ENCODE measurements at places on chromosomes 6 and 20.

DNA sequence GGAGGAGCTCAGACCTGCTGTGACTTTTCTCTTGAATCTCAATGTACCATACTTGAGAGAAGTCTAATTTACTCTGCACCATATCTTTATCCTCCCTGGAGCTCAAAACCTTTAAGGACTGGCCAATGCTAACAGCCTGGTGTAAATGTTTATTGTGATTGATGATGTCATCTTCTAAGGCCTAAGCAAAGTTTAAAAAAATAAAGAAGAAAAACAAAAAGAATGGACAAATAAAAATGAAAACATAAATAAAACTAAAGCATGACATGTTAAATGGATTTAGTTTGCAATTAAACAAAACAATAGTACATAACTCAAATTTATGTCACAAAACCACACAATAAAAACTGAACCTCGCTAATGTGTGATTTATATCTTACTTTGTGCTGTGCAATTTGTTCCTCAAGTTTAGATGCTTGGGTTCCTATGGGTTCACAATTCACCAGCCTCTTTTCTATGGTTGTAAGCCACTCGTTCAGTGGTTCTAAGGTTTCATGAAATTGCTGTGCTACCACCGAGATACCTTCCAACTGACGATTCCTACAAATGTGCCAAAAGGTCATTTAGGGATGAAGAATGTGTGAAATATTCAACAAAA lies 113.0 kb downstream of the DST start:
- no peak for DNase-seq

GRCh38 chr20:21707999-21708737 lies 2.7 kb downstream of the PAX1 start:
- DNase-seq, result no peak

GRCh38 chr6:42370323-42370985 lies 81.3 kb downstream of the TRERF1 start:
- DNase-seq, result no peak

DNA sequence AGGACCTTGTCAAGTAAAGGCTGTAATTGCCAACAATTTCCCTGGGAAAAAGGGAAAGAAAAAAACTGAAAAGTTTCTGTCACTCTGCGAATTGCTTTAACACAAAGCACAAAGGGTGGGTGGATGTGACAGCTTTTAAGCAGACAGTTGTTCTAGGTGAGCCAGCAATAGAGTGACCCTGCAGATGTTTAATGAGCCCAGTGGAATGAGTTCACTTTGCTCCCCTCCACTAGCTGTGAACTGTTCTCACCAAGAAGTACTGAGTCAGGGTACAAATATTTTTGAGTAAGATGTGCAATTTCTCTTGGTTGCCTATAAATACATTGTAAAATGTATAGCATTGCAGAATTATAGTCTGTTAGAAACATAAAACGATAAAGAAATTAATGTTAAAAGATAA lies 26.2 kb upstream of the LRRC1 start:
- DNase-seq, result no peak

DNA sequence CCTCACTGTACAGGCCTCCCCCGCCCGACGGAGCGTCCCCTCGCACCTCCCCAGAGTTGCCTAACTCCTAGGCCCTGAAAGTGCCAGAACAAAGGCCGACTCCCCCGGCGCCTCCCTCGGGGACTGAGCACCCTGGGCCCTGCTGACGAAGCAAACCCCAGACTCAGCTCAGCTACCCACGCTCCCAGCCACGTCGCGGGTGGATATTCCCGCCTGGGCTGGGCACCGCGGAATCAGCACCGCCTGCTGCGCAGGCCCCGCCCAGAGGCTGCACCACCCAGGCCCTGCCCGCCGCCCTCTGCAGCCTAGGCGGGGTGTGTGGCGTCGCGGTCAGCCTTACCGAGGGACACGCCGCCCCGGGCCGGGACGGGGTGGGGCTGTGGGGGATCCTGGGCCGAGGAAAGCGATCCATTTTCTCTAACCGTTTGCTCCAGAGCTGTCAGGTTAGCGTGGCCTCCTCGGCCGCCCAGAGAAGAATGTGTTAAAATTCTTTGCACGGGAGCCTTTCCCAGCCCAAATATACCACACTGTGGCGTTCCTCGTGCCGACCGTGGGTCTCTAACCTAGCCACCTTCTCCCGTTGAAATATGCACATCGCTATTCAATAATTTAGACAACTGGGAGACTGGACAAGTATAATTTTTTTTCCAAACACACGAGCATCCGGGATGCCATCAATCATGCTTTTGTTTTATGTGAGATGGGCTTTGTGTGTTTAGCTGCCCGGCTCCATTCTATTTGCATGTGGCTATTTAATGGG lies 31.4 kb downstream of the TFAP2A start:
- DNase-seq, result no peak

DNA sequence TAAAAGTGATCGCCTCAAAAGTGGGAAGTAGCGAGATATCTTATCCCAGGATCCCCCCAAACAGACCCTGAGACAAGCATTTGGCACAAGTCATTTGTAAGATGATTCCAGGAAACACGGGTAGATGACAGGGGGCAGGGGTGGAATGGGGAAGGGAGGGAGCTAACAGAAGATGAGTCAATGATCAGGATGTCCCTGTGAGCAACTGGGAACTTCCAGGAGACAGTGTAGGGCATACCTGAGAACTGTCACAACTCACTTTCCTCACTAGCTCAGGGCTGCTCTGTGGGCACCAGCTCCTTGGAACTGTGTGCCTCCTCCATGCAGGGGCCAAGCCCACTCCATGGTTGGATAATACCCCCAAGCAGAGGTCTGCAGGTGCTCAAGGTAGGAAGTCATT lies 38.5 kb upstream of the VSX1 start:
- DNase-seq, result no peak

DNA sequence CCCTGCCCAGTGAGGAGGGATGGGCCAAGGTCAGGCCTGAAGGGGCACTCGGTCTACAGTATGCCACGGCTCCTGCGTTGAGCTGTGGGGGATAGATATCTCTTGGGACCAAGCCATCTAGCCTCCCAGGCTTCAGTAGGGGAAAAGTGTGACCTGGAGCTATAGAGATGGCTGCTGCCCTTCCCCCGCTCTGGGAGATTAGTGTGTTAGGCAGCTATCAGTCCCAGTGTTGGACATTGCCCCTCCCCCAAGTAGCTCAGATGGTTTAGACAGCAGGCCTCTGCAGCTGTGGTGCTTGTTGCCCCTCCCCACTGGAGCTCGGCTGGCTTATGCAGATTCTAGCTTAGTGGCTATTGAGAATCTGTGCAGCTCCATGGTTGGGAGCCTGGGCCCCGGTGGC lies 56.8 kb downstream of the KHDRBS2 start:
- no peak for DNase-seq

DNA sequence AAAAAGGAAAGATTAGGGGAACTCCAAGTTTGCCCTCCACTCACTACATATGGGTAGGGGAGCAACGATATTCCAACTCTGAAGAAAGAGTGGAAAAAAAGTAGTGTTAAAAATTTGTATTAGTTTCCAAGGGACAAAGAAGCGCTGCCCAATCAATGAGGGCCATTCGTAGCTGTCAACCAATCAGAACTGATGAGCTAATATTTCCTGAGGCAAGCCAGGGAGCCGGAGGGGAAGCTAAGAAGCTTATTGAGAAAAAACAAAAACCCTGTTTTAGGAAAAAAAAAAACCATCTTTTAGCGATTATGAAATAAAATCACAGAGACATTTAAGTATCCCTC lies 59.5 kb downstream of the TRIM38 start:
- peak; percentile 70 for DNase-seq

DNA sequence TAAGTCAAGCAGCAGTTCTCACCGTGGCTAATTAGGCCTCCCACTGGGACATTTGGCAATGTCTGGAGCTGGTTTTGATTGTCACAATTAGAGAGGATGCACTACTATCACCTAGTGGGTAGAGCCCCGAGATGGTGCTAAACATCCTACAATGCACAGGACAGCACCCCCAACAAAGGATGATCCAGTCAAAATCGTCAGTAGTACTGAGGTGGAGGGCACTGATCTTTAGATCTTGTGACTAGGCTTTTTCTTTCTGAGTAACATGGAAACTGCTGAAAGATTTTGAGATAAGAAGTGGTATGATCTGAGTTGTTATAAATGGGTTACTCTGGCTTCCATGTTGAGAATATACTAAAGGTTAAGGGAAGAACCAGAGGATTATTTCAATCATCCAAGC lies 12.0 kb downstream of the UBD start:
- DNase-seq, result no peak

DNA sequence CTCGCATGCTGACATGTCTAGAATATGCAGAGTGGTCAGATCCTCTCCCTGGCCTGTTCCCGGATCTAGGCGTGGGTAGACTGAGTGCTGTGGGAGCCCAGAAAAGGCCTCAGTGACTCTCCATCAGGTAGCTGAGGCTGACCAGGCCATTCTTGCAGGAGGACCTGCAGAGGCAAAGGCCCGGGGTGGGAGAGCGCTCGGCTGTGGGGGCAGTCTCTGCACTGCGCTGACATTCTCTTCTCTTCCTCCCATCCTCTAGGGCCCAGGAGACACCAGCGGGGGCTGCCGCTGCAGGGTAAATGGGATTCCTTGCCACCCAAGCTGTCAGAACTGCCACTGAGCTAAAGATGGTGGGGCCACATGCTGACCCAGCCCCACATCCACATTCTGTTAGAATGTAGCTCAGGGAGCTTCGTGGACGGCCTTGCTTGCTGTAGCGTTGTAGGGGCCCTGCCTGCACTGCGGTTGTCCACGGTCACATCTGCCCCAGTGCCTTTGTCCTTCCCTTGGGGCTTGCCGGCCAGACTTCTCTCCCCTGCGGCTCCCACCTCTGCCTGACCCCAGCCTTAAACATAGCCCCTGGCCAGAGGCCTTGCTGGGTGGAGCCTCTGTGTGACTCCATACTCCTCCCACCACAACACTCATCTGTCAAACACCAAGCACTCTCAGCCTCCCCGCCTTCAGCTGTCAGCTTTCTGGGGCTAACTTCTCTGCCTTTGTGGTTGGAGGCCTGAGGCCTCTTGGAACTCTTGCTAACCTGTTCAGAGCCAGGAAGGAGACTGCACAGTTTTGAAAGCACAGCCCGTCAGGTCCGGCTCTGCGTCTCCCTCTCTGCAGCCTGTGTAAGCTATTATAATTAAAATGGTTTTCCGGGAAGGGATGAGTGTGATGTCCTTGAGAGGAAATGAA lies 22.2 kb downstream of the RBCK1 start:
- no peak for DNase-seq

DNA sequence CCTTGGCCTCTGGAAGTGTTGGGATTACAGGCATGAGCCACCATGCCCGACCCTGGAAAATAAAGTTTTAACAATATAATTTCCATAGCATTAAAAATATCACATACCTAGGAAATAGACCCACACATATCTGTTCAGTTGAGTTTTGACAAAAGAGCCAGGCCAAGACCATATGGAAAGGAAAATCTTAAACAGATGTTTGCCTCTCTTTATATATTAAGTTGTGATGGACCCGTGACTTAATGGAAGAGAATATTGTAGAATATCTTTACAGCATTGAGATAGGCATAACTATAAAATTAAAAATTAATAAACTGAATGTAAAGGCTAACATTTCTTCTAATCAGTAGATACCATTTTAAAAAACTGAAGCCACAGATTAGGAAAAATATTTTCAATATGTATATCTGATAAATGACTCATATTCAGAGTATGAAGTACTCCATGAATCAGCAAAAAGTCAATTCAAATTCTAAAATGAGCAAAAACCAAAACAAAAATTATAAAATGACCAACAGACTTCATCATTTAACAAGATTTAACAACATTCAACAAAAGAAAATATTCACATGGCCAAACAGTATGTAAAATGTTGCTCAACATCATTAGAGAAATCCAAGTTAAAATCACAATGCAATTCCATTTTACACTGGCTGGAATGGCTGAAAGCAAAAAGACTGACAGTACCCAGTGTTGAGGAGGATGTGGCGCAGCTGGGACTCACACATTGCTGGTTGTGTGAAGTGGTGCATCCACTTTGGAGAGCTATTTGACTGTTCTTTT lies 43.3 kb downstream of the GTF2H5 start:
- DNase-seq, result no peak

- no peak for DNase-seq
Measured at GRCh38 chr6:35600659-35601125, 88.0 kb upstream of the TULP1 start.

DNA sequence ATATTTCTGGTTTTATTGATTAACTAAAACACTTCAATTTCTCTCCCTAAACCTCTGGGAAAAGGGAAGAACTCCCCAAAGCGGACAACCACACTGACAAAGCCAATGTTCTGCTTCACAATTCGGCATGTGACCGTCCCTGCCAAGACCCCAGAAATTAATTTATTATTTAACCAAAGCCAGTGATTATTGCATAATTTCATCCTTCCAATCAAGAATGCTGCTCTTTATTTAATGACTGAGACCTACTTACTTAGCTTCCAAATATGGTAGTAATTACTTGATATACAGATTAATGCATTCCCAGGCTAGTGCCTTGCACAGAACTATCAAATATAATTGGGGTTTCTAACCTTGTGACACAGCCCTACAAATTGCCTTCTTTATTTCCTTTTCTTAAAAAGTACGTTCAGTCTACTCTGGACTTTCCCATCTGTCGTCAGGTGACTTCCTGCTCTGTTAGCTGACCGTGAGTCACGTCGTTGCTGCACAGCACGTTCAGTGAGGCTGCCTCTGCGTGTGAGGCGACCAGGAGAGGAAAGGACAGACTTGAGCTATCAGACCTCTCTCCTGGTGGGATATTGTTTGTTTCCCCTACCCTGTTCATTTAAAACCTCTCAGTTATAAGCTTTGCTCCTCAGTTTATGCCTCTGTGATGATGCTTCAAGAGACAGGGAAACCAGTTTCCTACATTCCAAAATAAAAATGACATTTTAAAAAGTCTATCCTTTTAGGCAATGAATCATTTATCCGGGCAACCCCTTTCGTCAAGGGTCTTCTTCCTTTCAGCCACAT lies 55.7 kb upstream of the TNFAIP3 start:
- peak; percentile 94 for DNase-seq

DNA sequence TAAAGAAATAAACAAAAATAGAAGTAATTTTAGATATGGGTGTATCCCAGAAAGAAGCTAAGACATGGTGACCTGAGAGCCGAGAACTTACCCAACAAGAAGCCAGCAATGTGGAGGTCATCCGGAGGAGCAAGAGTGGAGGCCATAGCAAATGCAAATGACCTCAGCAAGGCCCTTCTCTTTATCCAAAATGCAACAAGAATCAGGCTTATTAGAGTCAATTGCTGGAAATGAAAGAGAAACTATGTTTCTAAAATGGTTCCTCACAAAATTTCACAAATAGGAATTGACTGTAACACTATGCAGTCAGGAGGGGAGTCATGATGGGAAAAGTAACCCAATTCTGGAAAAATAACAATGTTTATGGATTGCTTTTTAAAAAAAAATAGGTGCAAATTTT lies 90.4 kb downstream of the TNFAIP3 start:
- DNase-seq, result no peak

- no peak for DNase-seq
Measured at GRCh38 chr6:23522792-23523547, 603.0 kb upstream of the NRSN1 start.

GRCh38 chr6:85081102-85081501 lies 316.7 kb upstream of the TBX18 start:
- no peak for DNase-seq

DNA sequence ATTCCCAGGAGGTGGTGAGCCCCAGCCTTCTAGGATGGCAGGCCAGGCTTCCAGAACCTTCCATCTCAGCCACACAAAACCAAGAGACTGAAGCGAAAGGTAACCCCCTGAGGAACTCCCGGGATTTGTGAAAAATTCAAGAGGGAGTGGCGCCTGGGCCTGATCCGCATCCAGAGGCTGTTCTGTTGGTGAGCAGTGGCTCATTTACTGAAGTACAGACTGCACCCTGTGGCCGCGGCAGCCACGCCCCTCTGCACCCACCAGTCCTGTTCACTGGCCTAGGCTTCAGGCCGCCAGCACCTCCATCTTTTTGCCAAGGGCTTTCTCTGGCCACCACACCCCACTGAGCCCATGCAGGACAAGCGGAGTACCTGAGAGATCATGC lies 79.1 kb upstream of the PTPN1 start:
- no peak for DNase-seq

Data from large intestine (tissue), 12 donors.